ENCODE measurements at places on chromosomes 2 and 18. TPM values are rescaled to one million over a fixed set of nuclear protein-coding genes. Genes with fewer than 3 reads are reported as not detected.

DNA sequence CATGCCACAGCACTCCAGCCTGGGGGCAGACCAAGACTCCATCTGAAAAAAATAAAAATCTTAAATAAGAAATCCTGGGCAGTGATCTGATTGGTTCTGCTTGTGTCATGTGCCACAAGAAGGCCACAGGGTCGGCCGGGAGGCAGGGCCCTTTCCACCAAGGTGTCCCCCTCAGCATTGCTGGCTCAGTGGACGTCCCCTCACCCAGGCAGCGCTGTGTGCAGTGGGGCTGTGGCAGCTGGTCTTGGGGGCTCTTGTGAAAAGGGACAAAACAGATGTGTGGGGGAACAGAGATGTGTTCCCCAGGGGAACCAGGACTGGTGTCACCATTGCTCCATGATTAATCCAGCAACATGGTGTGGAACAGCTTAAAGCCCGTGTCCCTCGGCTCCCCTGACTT lies 60.5 kb downstream of the HS6ST1 start:
- H3K36me3 ChIP-seq = no peaks in the 10 kb centered on the region
- peaks cover 10% of the 10 kb centered on the region for H3K4me1 ChIP-seq
- H3K27me3 ChIP-seq = no peaks in the 10 kb centered on the region
- no peak for DNase-seq
- no peak overlapping the region for H3K27ac ChIP-seq

DNA sequence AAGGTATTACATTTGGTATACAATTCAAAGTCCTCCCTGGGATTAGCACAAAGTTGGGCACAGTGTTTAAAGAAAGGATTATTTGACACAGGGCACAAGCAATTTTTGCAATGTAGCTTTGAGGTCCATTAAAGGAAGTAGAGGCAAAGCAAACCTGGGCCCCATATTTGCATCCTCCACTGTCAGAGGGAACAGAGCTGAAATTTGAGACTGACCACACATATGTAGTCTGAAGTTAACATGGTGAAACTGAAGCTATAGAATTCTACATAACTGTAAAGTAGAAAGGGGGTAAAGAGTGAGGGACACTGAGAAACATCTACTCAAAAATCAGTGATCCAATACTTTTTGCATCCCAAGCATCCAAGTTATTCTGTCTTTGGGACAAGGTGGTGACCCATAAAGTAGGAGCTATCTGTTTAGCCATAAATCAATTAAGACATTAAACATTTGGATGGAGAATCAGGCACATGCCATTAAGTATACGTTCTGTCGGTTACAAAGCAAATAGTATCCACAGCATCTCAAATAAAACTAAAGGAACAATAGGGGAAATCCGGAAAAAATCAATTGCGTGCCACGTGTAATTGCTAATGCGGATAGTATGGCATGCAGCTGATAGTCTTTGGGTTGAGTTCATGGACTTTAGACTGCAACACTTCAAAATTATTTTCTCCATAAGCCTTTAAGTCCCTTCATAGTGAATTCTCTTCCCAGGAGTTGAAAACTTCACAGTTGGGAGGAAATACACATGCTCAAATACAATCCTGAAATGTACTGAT lies 72.6 kb downstream of the PLEKHM3 start:
- H3K36me3 ChIP-seq = peaks cover 5% of the 10 kb centered on the region
- H3K4me3 ChIP-seq = no peak overlapping the region
- peaks cover 8% of the 10 kb centered on the region for H3K4me1 ChIP-seq
- no peaks in the 10 kb centered on the region for H3K27me3 ChIP-seq
- H3K27ac ChIP-seq = no peak overlapping the region
- DNase-seq = no peak

- no peaks in the 10 kb centered on the region for H3K27me3 ChIP-seq
- DNase-seq = no peak
- H3K36me3 ChIP-seq = no peaks in the 10 kb centered on the region
- no peak overlapping the region for H3K4me3 ChIP-seq
- no peak overlapping the region for H3K27ac ChIP-seq
- H3K4me1 ChIP-seq = peaks cover 22% of the 10 kb centered on the region
Observed at GRCh38 chr2:98472132-98472650, 27.5 kb downstream of the INPP4A start.

UGT1A4 gene
- not detected for total RNA-seq

CFC1 gene
- total RNA-seq = 25.5 TPM

TUBA4A gene
- 25.4 TPM for total RNA-seq

STPG4 gene
- total RNA-seq = not detected

- H3K36me3 ChIP-seq = no peaks in the 10 kb centered on the region
- H3K4me3 ChIP-seq = no peak overlapping the region
- H3K27me3 ChIP-seq = no peaks in the 10 kb centered on the region
- no peak for DNase-seq
- no peak overlapping the region for H3K27ac ChIP-seq
Observed at GRCh38 chr2:108370080-108370479, 7.7 kb upstream of the SULT1C4 start.
